ENCODE measurements at places on chromosomes 6 and 20.
A peak's percentile ranks its signal among the peaks of the same experiment; 100 is the strongest.

DNA sequence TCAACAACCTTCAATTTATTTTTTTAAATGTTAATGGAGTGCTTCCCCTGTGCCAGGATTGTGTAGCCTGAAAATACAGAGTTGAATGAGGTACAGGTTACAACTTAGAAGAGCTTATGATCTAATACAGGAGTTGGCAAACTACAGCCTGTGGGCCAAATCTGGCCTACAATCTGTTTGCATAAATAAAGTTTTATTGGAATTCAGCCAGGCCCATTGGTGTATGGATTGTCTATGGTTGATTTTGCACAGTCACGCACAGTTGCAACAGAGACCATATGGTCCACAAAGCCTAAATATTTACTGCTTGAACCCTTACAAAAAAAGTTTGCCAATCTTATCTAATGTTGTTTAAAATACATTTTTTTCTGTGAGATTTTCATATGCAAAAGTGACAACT lies 177.3 kb upstream of the CCN2 start:
- DNase-seq = no peak

- DNase-seq = peak; percentile 36
Measured at GRCh38 chr20:19828232-19828631, 70.2 kb downstream of the RIN2 start.

DNA sequence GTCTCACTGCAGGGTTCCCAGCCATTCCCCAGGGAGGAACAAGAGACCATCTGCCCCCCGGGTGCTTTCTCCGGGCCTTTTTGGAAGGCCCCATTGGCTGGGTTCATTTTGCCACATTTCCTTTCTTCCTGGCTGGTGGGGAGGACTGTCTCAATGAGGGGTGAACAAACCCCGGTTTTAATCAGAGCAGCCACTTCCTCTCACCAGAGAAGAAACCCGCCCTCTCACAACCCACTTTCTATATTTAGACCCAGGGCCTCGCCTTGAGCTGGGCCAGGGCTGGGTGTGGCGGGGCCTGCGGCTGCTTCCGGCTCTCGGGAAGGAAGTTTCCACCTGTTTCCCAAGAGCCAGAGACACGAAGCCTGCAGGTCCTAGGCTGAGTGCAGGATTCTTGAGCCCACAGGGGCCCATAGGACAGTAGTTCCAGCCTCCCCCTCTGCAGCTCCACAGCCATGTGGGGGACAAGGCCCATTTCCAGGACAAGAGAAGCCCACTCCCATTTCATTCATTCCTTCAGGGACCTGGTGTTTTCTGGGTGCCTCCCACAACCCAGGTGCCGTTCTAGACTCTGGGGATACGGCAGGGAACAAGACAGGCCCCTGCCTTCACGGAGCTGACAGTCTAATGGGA lies 41.8 kb downstream of the RBM38 start:
- DNase-seq = peak; percentile 81

DNA sequence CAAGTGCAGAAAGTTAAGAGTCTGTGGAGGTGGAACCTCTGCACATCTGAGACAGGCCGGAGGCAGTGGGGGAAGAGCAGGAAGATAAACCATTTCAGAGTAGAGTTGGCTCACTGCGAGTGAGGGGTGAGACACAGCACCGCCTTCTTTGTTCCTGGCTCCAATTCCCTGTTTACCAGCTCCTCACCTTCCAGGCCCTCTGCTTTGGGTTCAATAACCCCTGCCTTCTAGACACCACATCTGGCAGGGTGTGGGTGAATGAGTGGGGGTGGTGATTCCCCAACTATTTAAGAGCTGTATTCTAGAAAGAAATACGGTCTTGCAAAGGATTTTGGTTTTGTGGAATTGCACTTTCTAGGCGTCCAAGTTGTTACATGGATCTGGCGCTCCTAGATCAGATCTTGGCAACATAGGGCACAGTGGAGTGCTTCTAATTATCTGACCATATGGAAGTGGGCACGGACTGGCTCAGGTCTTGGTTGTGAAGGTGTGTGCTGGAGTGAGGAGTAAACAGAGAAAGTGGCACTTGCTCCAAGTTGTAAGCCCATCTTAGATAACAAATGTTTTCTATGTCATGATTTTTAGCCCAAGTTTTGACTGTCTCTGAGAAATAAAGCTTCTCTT lies 141.6 kb upstream of the NRN1 start:
- no peak for DNase-seq

DNA sequence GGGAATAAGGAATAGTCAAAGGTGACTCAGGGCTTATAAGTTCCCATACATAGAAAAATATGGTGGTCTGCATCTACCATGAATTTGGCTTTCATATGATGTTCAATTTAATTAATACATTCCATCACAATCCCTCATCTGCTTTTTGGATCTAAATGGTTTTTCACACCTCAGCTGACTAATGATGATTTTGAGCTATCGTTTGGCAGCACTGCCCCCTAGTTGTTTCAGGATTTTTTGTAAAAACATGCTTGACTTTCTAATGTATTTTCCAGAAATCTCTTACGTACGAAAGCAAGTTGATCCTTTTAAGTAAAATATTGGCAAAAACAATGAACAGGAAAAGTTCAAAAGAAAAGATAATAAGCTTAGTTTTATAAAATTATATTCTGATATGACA lies 408.6 kb upstream of the ADGRB3 start:
- no peak for DNase-seq

DNA sequence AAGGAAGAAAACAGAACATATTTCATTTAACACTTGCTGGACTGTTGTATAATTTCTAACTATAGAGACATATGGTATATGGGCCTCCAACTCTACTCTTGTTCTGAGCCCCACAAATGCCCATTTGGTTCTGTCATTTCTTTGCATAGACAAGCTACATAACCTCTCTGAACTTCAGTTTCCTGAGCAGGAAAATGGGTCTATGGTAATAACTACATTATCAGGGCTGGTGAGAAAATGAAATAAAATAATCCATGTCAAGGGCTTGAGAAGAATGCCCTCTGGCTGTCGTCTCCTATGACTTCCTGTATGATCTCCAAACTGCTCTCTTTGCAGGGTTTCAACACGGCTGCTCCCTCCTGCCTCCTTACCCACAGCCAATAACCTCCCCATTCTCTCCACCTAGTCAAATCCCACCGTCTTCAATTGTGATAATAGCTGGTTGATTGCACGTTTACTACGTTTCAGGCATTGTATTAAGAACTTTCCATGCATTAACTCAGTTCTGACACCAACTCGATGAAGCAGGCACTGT lies 12.0 kb downstream of the ZCCHC3 start:
- DNase-seq = no peak

GRCh38 chr6:160739955-160740354 lies 37.9 kb downstream of the PLG start:
- no peak for DNase-seq

GRCh38 chr6:77482981-77483380 lies 19.7 kb upstream of the HTR1B start:
- DNase-seq = no peak

DNA sequence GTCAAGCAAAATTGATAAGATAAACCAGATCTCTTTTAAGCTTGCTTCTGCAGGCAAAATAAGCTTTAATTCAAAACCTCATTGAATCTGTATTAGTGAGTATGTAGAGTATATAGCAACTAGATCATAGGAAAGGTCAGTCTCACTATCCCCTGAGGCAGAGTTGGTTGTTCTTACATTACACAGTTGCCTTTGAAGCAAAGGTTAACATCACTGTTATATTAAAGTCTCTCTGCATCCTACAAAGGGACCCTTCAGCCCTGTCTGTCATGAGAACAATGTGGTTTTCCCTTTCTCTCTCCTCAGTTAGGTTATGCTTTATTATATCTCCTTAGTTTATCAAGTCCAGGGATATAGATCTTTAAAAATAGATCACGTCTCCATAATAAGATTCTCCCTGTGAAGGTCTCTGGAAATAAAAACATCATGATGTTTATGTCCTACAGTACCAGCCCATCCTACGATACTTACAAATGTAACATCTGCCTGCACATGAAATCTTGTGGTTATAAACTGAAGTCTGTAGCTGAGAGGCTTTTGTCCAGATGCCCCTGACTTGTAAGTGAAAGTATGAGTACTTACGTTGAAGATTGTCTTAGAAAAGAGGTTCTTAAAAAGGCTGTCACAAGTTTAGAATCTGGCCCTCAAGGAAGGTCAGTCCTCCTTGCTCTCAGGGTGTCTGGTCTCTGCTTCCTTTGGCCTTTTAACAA lies 103.6 kb downstream of the VIP start:
- DNase-seq = no peak

- no peak for DNase-seq
Measured at GRCh38 chr6:95487817-95488216, 89.5 kb upstream of the MANEA start.

DNA sequence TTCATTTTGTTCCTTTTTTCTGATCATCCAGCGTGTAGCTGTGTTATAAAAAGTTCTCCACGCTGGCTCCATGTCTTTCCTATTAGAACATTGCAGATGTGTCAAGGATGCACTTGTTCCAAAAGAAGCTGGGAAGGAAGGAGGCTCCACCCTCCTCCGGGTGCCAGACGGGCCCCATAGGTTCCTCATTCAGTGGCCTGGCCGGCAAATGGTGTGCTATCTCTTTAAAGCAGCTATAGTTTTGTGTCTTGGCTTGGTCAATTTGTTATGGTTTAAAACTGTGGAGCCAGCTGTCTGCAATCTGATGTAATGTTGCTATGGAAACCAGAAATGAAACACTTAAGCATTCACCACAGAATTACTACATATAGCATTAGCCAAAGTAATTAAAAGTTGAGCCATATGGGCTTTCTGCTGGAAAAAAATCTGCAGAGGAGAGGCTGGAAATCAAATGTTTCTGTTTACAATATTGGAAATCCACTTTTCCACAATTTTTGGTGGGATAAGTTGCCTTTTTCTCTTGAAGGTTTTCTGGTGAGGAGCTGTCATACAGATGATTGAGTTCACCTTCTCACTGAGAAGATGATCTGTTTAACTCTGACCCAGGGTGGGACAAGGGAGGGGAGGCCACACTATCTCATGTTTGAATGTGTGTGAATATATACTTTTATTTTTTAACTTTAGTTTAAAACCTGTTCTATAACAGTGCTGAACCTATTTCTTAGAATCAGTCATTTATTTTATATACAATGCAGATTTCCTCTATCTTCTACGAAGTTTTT lies 167.4 kb downstream of the SASH1 start:
- no peak for DNase-seq

DNA sequence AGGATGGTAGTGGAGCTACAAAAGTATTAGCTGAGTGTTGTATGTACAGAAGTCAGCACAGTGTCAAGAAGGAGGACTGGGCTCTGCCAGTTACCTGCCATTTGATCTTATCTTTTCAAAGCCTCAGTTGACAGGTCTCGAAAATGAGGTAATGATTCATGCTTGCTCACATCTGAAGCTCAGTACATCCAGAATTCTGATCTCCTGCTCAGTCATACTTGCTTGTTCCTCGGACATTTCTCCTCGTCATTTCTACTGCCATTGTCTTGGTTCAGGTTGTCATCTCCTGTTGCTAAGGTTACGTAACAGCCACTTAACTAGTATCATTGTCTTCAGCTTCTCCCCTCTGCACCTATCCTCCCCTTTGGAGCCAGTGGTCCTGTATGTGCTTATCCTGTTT lies 89.5 kb downstream of the SLX4IP start:
- DNase-seq = no peak

DNA sequence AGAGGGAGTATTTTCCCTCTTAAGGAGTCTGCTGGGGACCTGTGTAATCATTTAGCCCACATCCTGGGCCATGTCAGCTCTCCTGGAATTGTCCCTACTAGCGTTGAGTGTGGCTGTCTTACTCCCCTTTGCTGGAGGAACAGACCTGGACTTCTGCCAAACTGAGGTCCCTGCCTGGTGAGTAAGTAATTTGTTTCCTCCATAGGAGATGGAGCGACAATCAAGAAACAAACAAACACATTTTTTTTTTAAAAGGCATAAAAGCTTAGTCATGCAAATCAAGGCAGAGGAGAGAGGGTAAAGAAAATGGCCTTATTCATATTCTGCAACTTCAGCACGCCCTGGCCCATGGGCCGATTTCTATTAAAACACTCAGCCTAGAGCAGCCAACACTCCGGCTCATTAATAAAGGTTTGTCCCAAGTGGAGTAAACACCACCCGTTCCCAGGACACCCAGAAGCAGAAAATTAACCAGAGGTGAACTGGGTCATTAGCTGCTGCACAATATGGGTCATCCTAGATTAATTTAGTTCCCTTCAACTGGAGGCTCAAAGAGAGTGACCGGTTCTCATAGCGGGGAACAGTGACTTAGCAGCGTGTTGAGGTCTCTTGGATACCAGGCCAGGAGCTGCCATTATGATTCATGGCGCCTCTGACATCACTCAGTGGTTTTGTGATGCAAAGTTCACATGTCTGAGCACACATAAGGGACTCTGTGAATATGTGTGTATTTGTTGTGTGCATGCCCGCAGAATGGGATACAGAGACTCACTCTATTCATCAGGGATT lies 165.0 kb upstream of the SULF2 start:
- no peak for DNase-seq

- no peak for DNase-seq
Measured at GRCh38 chr6:131387562-131388447, 185.2 kb upstream of the ARG1 start.

GRCh38 chr6:14501914-14502313 lies 384.3 kb downstream of the CD83 start:
- no peak for DNase-seq

Data from GM18507 (cell line).